ENCODE measurements at places on chromosomes 4 and X. TPM values are rescaled to one million over a fixed set of nuclear protein-coding genes. Genes with fewer than 3 reads are reported as not detected.

DNA sequence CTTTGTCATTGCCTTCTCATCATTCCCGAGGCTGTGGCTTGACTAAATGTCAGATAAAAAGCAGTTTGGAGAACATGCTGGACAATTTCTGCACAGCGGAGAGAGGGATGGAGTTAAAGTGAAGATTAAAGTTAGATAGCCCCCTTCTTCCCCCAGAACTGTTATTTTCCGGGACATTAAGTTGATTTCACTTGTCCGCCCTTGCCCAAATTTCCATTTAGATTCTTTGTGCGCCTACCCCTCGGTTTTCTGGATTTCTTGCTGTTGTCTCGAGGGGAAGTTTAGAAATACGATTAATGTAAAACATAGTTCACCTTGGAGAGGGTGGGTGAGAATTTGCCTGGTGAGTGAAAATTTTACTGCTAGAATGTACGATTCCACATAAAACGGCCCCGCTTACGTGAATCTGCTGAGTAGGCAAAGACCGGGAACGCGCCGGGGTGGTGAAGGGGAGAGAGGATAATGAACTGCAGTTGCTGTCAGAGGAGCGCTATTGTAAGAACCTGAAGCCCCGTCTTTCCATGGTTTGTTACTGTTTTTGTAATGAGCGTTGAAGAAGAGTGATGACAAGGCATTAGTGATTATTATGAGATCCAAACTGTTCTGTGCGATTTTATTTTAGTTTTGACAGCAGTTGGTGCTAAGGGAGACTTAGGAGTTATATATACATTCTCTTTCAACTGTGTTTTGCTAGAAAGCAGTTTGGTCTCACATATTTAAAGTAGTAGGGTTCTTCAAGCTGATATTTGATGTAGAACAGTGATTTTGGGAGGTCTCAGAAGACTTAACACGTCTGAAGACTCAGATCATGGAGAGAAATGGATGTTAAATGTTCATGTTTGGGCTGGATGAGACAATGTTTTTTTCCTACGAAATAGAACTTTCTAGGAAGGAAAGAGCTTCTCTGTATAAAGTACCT is 73.0 kb downstream of the AFF1 start:
- DNase-seq, result peak; percentile 83

- DNase-seq, result peak; percentile 50
Measured at GRCh38 chr4:128060121-128060698, 902 bp upstream of the LARP1B start.

DNA sequence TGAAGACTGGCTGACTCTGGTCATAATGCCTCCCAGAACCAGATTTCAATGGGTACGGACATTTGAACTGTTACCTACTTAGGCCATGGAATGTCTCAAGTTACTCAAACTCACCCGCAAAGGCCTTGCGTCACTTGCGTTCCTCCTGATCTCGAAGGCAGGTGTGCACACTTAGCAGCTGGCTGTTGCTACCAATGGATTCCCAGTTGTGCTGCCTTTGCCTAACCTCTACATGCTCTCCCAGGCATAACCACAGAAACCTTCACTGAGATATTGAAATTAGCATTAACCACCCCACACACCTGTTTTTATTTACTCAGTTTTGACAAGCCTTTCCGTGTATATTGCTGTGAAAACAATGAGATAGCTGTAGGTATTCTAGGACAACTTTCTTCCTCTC is 2.8 kb downstream of the ERVMER34-1 start:
- DNase-seq, result no peak

CFI gene
- 6.8 TPM for polyA plus RNA-seq

DNA sequence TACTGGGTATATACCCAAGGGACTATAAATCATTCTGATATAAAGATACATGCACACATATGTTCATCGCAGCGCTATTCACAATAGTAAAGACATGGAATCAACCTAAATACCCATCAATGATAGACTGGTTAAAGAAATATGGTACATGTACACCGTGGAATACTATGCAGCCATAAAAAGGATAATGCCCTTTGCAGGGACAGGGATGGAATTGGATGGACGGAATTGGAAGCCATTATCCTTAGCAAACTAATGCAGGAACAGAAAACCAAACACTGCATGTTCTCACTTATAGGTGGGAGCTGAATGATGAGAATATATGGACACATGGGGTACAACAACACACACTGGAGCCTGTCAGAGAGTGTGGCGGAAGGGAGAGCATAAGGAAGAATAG is 55.9 kb downstream of the DCK start:
- no peak for DNase-seq

DNA sequence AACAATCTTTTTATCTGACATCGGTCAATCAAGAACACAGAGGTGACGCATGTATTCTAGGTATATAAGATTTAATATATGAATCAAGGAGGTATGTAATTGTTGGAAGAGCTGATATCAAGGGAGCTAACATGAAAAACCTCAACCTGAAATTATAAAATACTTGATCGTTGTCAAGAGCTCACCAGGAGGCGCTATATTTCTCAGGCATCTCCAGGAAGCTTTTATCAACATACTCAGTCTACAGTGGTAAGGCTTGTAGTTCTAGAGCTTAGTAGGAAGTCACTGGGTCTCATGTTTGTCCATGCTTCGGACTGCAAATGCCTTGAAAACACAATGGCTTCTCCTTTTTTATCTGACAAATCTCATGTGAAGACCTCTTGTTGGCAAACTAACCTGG is 156.1 kb downstream of the GRXCR1 start:
- DNase-seq, result no peak

DNA sequence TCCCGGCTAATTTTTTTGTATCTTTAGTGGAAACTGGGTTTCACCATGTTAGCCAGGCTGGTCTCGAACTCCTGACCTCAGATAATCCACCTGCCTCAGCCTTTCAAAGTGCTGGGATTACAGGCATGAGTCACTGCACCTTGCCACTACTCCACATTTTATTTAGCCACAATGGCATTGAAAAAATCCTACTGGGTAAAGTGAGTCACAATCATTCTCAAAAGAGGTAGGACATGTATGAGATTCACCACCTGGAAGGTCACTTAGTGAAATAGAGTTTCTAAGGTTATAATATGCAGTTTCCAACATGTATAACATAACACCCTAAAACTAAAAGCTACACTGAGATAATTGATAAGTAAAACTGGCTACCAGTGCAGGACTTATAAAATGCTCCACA is 159.2 kb downstream of the BTC start:
- DNase-seq, result no peak

DNA sequence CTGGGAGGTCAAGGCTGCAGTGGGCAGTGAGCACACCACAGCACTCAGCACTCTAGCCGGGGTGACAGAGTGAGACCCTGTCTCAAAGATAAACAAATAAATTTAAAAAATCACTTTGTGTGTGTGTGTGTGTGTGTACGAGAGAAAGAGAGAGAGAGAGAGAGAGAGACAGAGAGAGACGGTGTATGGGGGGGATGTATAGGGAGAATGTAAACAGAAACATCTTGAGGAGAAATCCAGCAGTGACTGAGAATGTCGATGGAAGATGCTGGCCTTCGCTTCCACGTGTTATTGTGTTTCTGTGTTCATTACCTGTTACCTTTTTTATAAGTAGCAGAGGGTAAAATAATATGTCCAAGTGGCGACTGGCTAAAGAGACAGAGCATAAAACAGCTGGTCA is 23.6 kb upstream of the RBPJ start:
- no peak for DNase-seq

TRMT2B gene
- 8.4 TPM for polyA plus RNA-seq

DNA sequence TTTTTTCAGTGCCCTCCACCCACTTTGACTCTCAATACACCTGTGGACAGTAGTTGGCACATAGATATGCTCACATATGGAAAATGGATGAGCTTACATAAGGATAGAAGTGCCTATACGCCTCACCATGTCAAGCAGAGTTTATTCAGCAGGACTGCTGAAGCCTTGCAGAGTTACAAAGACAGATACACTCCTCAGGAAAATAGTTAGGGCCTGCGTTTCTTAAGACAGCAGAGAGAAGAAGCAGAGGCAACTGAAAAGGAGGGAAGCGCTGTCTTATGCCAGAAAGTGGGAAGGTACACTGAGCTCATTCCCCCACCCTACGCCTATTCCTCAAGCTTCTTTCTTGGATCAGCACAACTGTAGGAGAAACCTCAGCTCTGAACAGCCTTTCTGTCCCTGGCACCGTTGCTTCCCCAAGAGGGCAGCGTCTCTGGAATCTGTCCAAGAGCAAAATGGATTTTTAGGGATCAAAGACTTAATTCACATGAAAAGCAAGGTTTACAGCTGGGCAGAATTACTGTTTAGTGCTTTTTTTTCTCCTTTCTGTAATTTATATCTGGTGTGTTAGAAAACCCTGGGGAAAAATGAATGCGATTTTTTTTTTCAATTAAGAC is 37.3 kb upstream of the MBTPS2 start:
- DNase-seq, result peak; percentile 25

ZCCHC18 gene
- polyA plus RNA-seq, result 2.3 TPM

NELFA gene
- polyA plus RNA-seq, result 23.3 TPM

GRCh38 chr4:122576261-122577188 is 44.3 kb downstream of the IL21 start:
- DNase-seq, result peak; percentile 56

GRCh38 chr4:94741304-94741703 is 16.5 kb upstream of the BMPR1B start:
- DNase-seq, result no peak

CCDC158 gene
- polyA plus RNA-seq, result 1.5 TPM

DNA sequence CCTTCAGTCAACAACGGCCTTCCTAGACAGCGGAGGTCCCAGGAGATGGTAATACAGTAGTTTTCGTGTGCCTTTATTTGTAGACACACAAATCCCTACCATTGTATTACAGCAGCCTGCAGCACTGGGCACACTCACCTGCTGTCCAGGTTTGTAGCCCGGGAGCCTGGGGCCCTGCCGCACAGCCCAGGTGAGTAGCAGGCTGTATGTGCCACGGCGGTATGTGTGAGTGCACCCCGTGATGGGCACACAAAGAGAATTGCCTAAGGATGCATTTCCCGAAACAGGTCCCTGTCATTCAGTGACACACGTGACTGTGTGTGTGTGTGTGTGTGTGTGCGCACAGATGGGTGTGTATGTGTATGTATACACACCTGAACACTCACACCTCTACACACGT is 8.1 kb upstream of the SLC25A6 start:
- DNase-seq, result no peak

DNA sequence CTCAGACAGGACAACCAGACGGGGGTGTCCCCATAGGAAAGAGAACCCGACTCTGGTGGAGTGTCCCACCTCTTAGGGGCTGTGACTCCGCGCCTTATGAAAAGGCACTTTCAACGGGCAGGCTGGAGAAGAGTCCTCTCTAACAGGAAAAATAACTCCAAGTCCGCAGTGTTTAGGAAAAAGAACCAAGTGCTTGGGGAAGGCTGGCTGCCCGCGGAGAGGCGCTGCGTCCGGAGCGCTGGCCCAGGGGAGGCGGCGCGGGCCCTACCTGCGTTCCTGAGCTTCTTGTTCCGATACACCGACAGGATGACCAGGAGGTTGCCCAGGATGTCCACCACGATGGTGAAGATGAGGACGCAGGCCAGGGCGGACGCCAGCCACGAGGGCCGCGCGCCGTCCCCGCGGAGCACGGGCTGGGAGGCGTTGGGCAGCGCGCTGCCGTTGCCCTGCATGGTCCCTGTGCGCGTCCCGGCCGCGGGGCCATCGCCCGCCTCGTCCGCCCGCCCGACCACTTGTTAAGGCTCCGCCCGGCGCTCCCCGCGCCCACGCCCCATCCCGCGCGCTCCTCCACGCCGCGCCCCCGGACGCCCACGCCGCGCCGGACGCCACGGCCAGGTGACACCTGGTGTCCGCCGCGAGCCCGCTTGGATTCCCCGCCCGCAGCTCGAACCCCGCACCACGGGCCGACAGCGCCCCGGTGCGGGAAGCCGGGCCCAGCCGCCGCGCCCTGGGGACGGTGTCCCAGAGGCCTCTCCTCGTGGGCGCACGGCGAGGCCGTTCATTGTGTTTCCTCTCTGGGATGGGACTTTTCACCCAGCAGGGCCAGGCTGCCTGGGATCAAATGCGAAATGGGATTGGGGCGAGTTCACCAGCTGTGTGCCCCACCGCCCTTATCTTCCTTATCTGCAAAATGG is at the start of gene MTNR1A:
TSS of gene MTNR1A (minus strand) at position 654 of the 914 bp plus-strand sequence. CDS start at position 452, 202 bp downstream.
- DNase-seq, result peak; percentile 5

DNA sequence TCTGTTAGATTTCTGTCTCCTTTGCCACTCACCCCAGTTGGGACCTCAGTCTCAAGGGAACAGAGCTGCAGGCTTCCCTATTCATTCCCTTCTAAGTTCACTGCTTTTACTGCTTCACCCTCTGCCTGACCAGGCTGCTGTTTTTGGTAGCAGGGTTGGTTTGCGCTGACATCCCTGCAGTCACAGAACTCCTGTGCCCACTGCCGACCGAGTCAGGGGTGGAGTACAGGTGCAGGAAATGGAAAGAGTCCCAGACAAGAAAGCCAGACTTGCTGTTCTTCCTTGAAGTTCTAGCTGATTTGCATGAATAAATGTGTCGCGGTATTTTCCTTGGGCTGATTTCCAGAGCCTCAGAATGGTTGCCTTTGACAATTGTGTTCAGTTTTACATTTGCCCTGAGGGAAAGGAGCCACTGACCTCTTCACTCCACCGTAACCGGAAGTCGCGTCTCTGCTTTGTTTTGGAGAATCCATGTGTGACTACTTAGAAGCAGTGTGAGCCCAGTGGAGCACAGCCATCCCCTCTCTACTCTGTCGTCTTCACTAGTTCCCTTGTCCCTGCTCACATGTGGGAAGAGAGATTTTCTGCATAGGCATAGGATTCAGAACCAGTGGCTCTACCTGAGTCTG is 84.8 kb downstream of the TNIP2 start:
- no peak for DNase-seq

DNA sequence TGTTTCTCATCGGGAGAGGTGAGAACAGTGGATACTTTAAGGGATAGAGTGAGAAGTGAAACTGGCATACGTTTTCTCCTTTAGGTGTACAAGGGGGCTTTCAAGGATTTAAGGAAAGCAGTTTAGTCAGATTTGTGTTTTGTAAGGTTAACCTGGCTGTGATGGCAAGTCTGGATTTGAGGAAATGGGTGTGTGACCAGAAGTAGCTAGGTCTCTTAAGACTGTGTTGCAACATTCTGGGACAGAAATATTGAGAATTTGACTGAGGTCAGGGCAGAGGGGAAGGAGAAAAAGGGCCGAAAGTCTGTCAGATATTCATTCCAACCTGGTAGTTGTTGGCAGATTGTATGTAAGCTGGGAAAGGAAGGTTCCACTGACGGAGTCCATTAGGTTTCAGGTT is 10.4 kb upstream of the GABRE start:
- DNase-seq, result no peak

DNA sequence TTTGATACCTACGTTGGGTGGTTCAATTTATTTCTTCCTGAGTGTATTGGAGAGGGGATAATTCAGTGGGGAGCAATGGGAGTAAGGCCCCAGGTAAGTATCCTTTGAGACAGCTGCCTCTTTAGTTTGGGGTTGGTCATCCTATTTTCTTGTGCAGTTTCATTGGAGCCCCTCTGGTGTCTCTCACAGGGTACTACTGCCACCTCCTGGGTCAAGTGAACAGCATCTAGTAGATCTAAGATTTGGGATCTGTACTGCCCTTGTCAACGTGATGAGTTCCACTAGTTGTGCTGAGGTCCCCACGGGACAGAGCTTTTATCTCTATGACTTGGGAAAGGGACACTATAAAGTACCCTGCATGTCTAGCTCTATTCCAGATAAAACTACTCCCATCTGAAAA is 80.6 kb downstream of the PBDC1 start:
- DNase-seq, result peak; percentile 61

SFRP2 gene
- polyA plus RNA-seq, result 131 TPM

Measured in muscle of leg (tissue), 16 donors.